ENCODE measurements at places on chromosomes 7 and 10. TPM values are rescaled to one million over a fixed set of nuclear protein-coding genes. Genes with fewer than 3 reads are reported as not detected.

Gene NUTM2D
- 3.6 TPM for total RNA-seq

Gene BTBD16
- 0.99 TPM for total RNA-seq

Gene PLEKHS1
- total RNA-seq = 0.11 TPM

Gene CAMK1D
- 25.2 TPM for total RNA-seq

Gene BLNK
- 7.7 TPM for total RNA-seq
